ENCODE measurements at places on chromosomes 13 and 19.
A peak's percentile ranks its signal among the peaks of the same experiment; 100 is the strongest.

- no peak for DNase-seq
These were observed 293.2 kb downstream of the EFNB2 start for GRCh38 chr13:106241974-106242953.

DNA sequence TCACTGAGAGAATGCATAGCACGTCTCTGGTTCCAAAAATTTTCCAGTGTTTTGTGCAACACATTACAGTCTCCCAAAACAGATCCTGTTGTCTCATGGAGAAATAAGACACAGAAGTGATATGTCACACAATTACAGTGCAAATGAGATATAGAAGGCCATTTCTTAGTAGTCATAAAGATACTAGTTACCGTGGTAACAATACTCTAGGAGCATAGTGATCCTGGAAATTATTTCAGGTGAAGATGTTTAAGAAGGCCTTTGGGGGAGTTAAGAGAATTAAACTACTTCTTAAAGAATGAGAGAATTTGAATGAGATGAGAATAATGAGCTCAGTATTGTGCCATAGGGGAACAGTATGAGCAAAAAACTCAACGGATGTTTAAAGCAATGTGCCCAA, 628.0 kb upstream of the MIR17HG start:
- no peak for DNase-seq

GRCh38 chr19:17829855-17830566, 8.7 kb upstream of the INSL3 start:
- DNase-seq, result no peak

DNA sequence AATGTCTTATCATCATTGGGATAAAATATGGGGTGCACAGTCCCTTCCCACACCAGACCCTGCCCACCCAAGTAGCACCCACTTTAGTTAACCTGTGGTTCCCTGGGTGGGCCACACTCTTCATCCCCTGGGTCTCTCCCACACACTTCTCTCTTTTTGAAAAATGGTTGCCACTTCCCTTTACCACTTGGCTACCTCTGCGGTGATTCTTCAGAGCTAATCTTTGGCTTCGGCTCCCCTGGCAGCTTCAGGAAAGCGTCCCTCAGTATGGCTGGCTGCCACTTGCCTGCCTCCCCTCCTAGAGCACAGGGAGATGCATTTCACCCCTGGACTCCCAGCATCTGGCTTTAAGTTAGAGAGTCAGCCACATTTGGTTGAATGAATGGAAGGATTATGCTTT, 18.2 kb downstream of the CCNA1 start:
- DNase-seq, result no peak

DNA sequence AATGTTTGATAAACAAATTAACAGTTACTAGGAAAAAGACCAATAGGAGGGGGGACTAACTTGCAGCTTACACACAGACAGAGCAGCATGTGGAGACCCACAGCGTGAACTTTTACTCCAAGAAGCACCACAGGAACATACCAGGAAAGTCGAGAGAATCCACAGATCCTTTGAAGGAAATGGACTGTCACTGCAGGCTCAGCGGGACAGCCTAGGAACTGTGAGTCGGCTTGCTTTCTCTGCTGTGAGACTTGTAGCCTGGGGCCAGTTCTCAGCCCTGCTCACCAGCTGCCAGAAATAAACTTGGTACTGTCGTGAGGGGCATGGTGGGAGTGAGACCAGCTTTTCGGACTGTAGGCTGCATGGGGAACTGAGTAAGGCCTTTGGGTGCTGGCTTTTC, 1211.5 kb downstream of the PCDH17 start:
- no peak for DNase-seq

DNA sequence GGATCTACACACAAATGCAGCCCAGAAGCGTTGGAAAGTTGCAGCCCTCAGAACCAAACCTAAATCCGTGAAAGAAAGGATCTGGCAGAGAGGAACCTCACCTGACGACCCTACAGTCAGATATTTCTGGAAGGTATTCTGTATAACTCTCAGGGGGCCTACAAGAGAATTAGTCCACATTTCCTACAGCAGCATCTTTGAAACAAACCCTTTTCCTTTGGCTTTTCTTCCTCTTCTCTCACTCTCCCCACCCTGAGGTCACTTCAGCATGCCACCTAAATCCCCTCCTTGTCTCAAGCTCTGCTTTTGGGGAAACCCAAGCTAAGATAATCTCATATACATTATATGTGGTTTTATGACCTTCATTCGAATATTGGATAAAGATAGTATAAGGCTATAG, 719.0 kb upstream of the MIR17HG start:
- DNase-seq, result no peak

- peak; percentile 47 for DNase-seq
These were observed 14.1 kb downstream of the KLF2 start for GRCh38 chr19:16338470-16339360.

GRCh38 chr13:29436721-29437280, 158.7 kb downstream of the SLC7A1 start:
- DNase-seq, result no peak

- DNase-seq, result no peak
These were observed 70.7 kb upstream of the ANKRD10 start for GRCh38 chr13:110985541-110985940.

- DNase-seq, result no peak
These were observed 49.3 kb upstream of the TUBGCP3 start for GRCh38 chr13:112637017-112637801.

Measured in stimulated activated effector memory CD8-positive, alpha-beta T cell treated with anti-CD3 and anti-CD28 coated beads, Interleukin-12 subunit alpha, Interleukin-12 subunit beta, amount 100 ng/mL, for 72 hours (primary cell).